NCI-H146 (cell line): ENCODE measurements at places on chromosomes 4 and X.

DNA sequence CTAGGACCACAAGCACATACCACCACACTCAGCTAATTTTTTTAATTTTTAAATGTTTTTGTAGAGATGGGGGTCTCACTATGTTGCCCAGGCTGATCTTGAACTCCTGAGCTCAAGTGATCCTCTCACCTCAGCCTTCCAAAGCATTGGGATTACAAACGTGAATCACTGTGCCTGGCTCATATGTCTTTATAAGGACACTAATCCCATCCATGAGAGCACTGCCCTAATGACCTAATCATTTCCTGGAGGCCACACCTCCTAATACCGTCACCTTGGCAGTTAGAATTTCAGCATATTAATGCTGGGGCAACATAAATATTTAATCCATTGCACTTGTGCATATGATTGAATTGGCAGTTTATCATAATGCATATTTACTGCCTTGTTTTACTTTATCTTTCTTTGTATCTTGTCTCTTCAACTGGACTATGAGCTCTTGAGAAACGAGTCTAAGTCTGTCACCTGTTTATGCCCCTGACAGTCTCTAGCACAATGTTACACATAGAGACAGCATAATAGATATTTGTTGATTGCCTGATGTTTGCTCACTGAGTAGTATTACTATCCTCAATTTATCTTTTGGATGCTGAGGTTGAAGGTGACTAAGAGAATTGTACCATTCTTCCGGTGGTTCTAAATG, 172.0 kb downstream of the AASDH start:
- peak; percentile 62 for DNase-seq

DNA sequence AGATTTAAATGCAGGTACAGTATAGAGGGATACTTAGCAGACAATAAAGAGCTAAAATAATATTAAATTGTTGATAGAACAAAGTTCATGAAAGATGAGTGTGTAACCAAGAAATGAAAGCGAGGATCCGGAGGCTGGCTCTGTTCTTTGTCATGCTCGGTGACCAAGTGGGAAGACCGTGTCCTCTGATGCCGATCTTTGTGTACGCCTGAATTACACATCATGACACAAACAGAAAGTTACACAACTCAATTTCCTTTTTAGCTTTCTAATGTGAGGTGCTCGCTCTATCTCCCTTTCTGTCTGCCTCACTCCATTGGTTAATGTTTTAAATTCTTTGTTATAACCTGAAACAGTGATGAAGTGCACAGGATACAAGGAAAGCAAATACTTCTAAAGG, 114.8 kb upstream of the NEIL3 start:
- no peak for DNase-seq

- DNase-seq: no peak
Observed at GRCh38 chr4:15913631-15913970, 24.9 kb downstream of the FGFBP1 start.

DNA sequence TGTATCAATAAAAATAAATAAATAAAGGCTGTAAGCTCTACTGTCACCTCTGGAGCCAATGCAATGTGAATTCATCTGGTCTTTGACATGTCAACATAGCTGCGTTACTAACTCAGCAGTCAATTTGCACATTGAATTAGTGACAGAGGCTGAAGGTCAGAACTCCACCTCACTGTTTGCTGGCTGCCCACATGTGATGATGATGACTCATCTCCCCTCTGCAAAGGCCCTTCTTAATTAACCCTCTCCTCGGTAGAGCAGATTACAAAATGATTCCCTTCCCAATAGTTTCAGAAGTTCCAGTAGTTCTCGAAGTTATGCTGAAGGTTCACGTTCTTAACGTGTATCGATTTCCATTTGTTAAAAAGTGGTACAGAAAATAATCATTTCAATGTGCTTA, 1626.0 kb upstream of the TENM3 start:
- no peak for DNase-seq

DNA sequence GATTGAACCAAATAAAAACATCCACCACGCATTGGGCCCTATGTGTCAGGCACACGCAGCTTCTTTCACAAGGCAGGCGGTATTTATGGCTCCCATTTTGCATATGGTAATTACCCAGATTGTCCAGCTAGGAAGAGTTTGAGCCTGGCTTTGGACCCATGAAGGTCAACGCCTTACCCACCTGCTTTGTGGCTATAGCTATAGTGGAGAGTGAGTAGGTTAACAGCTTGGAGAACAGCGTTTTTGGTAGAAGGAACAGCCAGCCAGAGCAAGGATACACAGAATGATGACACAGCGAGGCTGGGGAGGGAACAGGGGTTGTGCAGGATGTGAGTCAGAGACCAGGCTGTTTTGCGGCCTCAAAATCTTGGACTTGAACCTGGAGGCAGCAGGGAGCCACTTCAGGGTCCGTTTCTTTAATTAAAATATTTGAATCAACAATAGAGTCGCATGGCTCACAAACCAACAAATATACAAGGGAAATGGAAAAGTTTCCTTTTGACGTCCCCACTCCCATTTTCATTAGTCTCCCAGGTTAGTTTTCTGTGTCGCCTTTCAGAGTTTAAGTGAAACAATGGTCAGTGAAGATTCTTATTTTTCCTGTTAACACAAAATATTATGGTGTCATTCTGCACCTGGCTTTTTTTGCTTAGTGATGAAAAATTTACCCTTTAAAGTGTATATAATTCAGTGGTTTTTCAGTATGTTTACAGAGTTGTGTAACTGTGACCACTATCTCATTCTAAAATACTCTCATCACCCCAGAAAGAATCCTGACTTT, 118.2 kb upstream of the STX18 start:
- DNase-seq: no peak

DNA sequence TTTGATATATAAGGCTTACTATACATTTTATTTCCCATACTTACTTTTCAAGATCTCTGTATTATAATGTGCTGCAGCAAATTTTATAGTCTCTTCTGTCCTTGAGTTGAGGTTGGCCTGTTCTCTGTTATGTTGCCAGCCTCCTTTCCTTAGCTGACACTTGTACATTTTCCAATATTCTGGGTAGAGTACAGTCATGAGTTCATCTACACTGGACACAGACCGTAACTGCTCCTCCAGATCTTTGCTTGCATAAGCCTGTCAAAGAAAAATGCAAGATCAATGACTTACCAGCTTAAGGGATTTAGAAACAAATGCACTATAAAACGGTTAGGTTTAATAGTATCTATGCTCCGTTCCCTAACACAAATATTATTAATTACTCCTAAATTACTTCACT, 63.2 kb downstream of the VEGFC start:
- no peak for DNase-seq

DNA sequence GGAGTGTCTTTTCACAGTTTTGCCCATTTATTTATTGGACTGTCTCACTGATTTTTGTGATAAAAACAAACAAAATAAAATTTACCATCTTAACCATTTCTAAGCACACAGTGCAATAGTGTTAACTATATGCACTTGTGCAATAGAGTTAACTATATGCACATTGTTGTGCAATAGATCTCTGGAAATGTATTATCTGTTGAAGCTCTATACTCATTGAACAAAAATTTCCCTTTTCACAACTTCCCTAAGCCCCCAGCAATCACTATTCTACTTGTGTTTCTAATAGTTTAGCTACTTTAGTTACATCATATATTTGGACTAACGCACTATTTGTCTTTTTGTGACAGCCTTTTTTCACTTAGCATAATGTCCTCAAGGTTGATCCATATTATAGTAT, 59.7 kb upstream of the BEX4 start:
- DNase-seq: no peak

GRCh38 chr4:141807103-141807891, 170.9 kb downstream of the IL15 start:
- no peak for DNase-seq

DNA sequence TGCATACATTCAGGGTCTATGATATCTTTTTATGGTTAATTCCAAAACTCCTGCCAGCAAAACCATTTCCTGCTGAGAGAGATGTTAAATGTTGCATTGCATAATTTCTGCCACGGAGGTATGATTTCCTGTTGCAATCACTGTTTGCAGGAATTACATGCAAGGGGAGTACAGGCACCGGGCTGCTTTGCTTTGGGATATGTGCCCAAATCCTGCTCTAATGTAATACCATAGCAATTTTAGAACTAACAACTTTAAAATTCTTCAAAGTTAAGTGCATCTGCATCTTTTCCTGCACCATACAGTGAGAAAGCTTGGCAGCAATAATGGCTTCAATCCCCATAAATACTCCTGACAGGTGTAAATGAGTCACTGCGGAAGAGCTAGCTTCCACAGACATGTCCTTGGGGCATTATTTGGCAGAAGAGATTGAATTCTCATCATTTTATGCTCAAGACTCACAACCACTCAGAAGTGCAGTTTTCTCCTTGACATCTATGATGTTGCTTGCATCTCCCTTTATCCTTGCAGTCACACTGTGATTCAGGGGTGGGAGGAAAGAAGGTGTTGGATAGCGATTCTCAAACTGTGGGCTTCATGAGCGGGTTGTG, 29.6 kb downstream of the TRIM2 start:
- DNase-seq: no peak
